ENCODE measurements at places on chromosomes 3 and 15.

DNA sequence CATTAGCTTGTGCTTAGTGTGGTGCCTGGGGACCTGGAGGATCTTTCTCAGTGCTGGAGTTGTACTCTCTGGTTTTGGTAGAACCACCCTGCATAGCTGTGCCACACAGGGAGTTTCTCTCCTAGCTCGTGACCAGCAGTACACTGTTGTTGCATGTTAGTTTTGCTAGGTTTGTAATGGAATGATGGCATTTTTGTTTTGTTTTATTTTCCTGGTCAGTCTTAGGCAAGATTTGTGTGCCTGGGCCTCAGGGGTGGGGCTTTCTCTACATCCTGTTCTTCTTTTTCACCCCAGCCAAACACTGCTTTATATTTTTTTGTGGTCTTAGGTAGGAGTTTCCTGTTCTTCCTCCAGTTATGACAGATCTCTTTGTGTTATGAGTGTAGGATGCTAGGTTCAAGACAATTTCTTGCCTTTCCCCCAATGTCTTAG is 534.5 kb upstream of the KCNMB2 start:
- DNase-seq, result peak; percentile 15

DNA sequence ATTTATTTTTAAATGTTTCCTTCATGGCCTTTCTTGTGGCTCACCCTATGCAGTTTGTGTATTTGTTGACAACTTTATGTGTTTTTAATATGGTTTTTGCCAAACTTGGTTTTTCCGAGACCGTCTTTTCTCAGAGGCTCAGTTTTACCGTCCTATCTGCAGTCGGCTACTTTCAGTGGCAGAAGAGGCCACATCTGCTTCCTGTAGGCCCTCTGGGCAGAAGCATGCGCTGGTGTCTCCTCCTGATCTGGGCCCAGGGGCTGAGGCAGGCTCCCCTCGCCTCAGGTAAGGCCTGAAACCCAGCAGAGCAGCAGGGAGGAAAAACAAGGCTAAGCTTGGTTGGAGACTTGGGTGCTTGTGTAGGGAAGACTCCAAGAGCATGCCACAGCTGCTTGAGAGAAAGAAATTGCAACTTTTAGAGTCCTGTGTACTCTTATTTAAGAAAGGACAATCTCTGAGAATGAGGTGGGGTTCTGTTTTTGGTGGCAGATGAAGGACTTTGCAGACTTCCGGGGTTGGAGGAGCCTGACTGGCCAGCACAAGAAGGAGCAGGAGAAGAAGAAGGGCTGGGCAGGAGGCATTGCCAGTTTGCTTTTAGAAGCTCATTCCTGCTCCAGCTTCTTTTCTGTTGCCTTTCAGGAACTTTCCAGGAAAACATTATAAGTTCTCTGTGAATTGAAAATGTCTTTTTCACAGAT is at the start of gene TIGIT:
Gene TIGIT (plus strand): TSS at position 191 of the 698 bp plus-strand sequence. CDS start 34 bp downstream, at position 225.
- DNase-seq, result no peak

DNA sequence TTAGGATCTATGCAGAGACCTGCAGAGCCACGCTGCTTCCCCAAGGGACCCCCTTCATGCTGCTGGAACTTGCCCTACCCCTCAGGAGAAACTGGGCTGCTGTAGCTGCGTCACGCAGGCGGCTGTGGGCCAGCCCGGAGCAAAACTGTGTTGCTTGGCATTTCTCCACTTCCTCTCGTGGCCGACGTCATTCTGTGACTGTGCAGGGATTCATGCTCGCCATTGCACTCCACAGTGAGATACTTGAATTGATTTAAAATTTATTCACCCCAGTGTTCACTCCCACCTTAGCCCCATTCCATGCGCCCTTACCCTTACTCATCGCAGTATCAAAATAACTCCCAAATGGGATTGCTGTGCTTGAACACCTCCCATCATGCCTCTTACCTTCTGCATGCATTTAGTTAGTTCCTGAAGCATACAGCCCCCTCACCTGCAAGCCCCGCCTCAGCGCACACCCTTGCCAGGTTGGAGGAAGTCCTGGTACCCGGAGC is 45.7 kb downstream of the TMEM44 start:
- no peak for DNase-seq

- no peak for DNase-seq
These were observed 64.9 kb downstream of the LRRC3B start for GRCh38 chr3:26687466-26687865.

GRCh38 chr3:125310623-125311081 is 64.5 kb downstream of the ZNF148 start:
- DNase-seq, result no peak

DNA sequence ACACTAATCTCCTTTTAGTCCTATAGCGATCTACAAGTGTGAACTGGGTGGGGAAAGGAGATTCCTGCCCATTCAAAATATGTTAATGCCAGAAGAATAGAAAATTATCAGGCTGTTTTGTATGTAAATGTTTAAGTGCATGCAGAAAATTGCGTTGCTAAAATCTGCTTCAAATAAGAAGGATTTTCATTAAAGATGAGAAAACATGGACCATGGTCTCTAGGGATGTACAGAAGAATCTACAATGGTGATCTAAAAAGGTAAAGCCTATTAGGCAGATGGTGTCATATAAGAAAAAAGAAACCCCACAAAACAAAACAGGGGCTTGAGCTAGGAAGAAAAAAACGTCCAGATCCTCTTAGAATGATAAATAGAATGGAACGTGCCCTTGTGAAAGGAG is 287.5 kb upstream of the ROBO1 start:
- DNase-seq, result no peak

GRCh38 chr15:78415284-78415683 is 22.7 kb upstream of the IREB2 start:
- DNase-seq, result peak; percentile 53

- DNase-seq, result no peak
These were observed 4.6 kb upstream of the SIN3A start for GRCh38 chr15:75455982-75456531.

DNA sequence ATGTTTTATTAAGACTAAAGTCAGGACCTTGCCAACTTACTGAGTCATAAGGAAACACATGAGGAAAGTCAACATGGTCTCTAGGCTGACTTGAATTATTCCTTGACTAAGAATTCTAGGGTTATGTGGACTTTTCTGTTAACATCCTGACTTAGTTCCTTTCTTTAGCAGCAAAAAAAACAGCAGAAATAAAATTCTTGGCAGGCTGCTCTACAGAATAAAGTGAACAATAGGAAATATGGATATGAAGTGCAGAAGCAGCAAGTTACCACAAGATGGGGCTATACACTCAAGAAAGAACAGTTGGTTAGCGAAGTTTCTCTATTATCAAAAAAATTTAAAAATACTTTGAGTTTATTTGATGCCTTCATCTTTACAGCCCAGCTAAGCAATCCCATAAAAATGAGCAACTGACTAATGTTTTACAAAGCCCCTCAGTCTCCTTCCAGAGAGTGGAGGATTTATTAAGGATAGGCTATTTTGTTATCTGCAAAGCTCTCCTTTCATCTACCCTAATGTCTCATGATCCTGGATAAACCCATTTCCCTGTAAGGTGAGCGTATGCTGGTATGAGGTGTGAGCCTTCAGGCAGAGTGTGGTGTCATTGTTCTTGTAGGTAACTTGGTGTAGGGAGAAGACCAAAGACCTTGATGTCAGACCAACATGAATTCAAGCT is 23.1 kb upstream of the MCCC1 start:
- DNase-seq, result no peak

DNA sequence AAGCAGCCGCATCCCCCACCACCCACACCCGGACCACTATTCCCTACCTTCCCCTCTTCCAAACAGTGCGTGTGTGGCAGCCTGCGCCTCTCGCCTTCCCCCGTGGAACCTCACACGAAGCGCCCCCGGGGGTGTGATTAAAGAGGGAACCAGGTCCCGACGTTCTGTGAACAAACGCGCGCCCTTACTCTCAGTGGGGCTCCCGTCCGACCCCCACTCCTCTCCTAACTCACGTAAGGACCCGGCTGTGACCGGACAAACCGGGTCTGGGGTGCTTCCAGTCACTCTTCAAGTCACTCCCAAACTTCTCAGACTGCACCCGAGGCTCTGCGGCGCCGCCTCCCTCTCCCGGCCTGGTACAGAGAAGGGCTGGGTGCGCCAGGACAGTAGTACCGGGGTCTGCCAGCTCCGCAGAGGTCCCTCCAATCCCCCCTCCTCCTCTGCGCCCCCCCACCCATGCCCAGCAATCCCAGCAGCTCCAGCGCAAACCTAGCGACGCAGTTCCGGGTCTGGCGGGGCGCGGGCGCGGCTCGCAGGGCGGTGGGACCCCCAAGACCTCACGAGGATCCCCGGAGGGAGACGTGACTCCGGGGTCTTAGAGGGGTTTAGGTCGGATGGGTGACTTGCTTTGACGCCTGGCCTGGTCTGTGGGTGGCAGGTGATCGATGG is 574 bp downstream of the DUOXA1 start:
- DNase-seq, result no peak

- DNase-seq, result no peak
These were observed 55.2 kb downstream of the PXYLP1 start for GRCh38 chr3:141286856-141287255.

GRCh38 chr3:143514874-143515273 is 333.4 kb downstream of the SLC9A9 start:
- DNase-seq, result no peak

GRCh38 chr3:107430996-107431245 is 53.7 kb downstream of the CCDC54 start:
- DNase-seq, result no peak

All from WERI-Rb-1 (cell line).